ENCODE measurements at places on chromosomes 16 and 17.

- no peak for DNase-seq
These were observed 98.1 kb downstream of the WNT3 start for GRCh38 chr17:46720408-46720807.

DNA sequence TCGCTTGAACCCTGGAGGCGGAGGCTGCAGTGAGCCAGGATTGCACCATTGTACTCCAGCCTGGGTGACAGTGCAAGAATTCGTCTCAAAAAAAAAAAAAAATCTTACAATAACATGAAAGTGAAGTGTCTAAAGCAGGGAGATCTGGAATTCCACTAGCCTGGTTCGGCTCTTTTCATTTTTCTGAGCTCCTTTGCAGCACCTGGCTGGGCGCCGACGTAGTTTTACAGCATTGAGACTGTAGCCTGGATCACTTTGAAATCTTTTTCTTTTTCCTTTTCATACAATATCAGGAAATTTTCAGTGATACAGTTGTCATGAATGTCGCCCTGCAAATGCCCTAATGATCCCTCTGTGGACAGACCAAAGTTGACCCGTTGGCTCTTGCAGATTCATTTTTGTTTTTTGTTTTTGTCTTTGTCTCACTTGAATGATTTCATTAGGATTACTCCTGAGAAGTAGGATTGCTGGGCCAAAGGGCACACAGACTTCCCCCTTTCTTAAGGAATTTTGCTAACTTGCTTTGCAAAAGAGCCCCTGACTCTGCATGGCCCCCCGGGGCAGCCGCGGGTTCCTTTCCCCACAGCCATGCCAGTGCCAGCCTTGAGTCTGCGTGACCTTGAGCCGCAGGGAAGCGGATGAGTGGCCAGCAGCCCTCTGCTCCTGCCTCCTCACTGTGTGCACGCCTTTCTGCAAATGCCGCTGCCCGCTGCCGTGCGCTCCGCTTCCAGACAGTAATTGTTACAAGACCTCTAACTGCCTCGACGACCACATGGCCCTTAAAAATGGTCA, 28.0 kb downstream of the CRISPLD2 start:
- no peak for DNase-seq

DNA sequence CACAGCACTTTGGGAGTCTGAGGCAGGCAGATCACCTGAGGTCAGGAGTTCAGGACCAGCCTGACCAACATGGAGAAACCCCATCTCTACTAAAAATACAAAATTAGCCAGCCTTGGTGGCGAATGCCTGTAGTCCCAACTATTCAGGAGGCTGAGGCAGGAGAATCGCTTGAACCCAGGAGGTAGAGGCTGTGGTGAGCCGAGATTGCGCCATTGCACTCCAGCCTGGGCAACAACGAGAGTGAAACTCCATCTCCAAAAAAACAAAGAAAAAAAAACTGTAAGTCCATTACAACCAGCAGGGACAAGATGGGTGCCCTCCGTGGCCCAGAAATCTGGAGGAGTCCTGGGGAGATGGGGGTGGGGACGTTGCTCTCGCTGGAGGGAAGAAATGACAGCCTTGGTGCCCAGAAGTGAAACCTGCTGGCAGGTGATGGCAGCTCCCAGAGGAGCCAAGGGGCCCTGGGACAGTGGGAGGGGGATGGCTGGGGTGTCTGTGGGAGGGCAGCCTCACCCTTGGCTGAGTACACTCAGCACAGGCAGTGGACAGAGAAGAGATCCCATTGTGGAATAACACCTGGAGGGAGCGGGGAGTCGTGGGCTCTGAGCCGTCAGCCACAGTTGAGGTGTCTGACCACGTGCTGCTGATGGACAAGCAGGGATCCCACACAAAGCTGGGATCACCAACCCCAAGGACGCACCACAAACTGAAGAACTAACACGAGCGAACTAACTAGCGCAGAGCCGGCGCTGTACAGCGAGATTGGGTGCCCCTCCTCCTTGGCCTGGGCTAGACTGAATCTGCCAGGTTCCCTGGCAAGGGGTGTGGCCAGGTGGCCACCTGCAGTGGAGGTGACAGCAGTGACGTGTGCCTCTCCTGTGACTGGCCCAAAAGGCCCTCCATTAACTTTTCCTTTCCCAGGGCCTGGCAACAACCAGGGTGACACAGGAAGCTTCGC, 46.9 kb upstream of the BAHCC1 start:
- no peak for DNase-seq

DNA sequence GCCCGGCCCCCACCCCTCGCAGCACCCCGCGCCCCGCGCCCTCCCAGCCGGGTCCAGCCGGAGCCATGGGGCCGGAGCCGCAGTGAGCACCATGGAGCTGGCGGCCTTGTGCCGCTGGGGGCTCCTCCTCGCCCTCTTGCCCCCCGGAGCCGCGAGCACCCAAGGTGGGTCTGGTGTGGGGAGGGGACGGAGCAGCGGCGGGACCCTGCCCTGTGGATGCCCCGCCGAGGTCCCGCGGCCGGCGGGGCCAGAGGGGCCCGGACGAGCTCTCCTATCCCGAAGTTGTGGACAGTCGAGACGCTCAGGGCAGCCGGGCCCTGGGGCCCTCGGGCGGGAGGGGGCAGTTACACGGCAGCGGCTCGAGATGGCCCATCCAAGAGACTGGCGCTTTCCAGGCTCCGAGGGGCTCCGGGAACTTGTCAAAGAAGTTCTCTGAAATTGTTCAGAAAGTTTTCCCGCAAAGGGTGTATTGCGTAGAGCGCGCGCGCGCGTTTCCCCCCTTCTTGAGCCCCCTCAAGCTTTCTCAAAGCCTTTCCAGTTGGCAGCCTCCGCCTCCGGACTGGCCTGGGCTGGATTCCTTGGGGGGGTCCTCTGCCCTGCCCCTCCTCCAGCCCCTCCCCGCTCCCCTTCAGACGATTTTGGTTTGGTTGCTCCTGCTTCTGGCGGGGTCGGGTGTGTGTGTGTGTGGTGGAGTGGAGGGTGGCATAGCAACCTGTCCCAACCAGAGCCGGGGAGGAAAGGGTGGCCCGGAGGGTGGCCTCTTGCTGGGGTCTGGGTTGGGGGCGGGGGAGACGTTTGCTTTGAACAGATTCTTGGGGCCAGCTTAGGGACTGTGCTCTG, 504 bp downstream of the ERBB2 start:
- DNase-seq: peak; percentile 8

DNA sequence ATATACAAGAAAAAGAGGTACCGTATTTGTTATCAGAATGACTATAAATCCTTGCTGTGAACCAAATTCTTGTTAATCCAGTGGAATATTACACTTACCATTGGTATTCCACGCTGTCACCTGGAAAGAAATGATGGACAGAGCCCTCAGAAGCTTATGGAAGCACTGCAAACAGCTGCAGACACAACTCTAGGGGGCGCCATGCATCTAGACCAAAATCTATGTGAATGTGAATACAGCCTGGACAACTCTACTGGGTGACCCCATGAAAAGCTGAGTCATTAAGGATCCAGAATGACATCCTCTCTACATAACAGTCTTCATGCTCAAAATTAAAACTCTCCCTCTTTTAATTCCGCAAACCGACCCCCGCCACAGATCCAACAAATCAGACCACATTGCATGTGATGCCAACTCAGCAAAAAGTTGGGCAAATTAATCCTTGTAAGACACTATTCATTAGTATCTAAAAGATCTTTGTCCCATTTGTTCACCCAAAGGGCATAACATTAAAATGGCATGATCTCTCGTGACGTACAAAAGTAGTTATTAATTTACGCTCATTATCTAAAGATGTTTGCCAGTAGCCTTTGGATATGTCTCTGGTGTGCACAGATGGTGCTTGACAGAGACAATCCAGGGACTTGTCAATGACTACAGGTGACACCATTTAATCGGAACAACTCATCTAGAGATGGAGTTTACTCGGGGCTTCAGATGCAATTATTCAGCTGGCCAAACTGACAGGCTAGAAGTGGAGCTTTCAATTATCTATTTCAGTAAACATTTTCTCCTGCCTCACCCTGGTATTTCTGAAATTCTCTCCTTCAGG, 552.7 kb upstream of the PSMD7 start:
- no peak for DNase-seq

GRCh38 chr17:60623415-60623814, 23.4 kb downstream of the PPM1D start:
- DNase-seq: no peak

DNA sequence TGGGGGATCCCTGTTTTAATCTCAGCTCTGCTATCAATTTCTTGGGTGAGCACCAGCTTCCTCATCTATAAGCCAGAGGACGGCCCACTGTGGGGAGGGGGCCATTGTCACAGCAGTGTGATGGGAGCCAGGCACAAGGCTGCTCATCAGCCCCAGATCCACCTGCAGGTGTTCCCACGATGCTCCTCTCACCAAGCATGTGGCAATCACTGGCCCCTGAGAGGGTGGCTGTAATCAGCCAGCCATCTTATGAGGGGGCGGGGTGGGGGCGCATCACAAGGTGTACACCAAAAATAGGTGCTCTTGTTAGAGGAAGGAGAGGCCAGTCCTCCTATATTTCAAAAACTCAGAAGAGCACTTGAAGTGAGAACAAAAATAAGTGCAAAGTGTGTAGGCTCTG, 31.2 kb downstream of the HNF1B start:
- no peak for DNase-seq

DNA sequence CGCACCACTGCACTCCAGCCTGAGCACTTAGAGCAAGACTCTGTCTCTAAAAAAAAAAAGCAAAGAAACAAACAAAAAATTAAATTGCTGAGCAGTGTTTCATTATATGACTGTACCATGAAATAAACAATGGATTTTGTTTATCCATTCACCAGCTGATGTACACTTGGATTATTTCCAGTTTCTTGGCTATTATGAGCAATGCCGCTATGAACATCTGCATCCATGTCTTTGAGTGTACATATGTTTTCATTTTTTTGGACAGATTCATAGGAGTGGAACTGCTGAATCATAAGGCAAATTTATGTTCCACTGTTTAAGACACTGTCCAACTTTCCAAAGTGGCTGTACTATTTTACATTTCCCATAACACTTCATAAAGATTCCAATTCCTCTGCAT, 8.0 kb downstream of the RNF157 start:
- peak; percentile 90 for DNase-seq

DNA sequence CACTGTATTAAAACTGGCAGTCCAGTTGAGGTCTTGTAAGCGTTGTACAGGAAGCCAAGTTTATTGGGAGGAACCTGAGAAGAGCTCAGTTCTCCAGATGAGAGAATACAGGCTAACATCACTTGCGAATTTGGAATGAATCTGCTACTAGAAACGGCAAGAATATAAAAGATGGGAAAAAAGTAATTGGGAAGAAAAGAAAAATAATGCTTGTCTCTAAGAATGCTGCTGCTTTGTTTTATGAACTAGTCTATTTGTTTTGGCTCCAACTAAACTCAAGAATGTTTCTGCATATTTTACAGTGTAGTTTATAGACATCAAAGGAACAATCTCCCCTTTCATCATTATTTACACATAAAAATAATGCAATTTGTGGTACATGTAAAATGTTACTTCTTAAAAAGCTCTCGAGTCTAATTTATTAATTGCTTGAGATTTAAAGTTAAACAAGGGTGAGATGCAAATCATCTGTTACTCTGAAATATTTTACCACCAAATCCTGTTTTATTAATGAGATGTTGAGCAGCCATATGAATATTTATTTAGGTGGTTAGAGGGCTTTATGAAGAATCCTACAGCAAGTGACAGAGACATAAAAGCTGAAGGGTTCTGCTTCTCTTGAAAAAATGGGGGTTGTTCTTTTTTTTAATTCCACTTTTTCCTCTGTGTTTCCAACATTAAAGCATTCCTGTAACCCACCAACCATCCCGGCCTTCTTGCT, 162.1 kb upstream of the AXIN2 start:
- DNase-seq: peak; percentile 15

- DNase-seq: no peak
These were observed 6.0 kb downstream of the HELZ start for GRCh38 chr17:67238991-67239390.

DNA sequence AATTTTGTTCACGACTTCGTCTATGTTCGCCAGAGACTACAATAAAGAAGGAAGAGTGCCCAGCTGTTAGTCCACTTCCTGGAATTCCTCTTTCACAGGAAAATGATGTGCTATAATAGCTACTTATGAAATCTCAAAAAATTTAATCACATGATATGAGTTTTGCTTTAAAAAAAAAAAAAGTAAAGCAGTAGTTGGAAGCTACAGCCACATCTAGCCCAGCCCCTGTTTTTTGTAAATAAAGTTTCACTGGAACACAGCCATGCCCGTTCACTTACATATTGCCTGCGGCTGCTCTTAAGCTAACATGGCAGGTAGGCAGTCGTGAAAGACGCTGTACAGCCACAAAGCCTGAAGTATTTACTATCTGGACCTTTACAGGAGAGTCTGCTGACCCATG, 15.3 kb downstream of the VPS53 start:
- DNase-seq: no peak

- DNase-seq: no peak
These were observed 712 bp downstream of the TMEM256 start for GRCh38 chr17:7403043-7403726.

DNA sequence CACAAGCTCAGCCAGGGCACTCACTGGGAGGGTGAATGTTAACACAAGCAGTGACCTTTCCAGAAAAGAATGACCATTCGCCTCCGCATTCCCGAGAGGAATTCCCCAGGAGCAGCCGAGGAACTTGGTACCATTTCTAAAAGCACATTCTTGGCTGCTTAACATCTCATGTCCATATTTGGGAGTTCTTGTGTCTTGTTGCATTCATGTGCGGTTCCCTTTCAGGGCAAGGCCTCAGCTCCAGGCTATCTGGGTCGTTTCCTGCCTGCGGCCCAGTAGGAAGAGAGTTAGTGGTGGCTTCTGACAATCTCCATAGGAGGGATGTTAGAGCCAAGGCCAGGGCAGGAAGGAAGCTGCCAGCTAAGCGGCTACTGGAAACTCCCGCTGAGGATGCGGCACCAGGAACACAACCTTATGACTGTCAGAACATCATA, 27.8 kb upstream of the MEAK7 start:
- peak; percentile 97 for DNase-seq

- DNase-seq: no peak
These were observed 475.1 kb downstream of the WWOX start for GRCh38 chr16:78574571-78574970.

- peak; percentile 35 for DNase-seq
These were observed 93.9 kb upstream of the CDH8 start for GRCh38 chr16:62130101-62130500.

All from fibroblast of upper back skin (primary cell).